ENCODE measurements at places on chromosomes 3 and 15.

DNA sequence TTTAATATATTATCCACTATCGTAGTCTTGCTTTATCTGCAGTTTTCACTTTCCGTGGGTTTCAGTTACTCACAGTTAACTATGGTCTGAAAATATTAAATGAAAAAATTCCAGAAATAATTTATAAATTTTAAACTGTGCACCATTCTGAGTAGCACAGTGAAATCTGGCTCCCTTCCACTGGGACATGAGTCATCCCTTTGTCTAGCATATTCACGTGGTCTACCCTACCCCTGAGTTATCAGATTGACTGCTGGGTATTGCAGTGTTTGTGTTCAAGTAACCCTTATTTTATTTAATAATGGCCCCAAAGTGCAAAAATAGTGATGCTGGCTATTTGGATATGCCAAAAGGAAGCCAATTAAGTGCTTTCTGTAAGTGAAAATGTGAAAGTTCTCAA is 539.5 kb upstream of the AGTR1 start:
- peak; percentile 14 for DNase-seq

DNA sequence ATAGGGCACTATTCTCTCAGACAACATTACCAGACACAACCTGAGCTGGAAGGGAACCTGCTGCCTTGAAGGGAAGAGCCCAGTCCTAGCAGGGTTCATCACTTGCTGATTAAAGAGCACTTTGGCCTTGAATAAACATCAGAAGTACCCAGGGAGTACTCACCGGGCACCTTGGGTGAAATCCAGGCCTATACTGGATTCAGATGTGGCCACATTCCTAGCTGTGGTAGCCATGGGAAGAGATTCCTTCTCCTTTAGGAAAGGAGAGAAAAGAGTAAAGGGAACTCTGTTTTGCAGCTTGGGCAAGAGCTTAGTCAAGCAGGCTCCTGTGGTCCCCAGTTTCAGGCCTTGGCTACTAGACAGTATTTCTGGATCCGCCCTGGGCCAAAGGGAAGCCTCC is 195.0 kb downstream of the SPATA16 start:
- DNase-seq: no peak

DNA sequence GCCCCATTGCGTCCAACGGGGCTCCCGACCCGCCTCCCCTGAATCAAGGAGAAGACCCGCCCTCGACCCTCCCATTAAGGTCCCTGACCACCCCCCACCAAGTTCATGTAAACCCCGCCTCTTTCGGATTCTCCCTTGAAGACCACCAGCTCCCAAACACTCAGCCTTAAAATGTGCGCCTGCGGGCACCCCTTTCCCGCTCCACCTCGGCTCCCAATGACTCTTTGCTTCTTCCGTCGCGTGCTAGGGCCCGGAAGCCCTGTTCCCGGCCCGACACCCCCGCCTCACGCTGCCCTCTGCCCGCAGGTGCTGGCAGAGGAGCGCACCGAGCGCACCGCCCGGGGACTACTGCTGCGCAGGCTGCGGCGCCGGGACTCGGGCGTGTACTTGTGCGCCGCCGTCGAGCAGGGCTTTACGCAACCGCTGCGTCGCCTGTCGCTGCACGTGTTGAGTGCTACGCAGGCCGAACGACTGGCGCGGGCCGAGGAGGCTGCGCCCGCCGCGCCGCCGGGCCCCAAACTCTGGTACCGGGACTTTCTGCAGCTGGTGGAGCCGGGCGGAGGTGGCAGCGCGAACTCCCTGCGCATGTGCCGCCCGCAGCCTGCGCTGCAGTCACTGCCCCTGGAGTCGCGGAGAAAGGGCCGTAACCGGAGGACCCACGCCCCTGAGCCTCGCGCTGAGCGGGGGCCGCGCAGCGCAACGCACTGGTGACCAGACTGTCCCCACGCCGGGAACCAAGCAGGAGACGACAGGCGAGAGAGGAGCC is 2.7 kb upstream of the LSMEM2 start:
- DNase-seq: peak; percentile 16

- DNase-seq: peak; percentile 38
Measured at GRCh38 chr3:52831500-52832301, 1.2 kb upstream of the ITIH4 start.

DNA sequence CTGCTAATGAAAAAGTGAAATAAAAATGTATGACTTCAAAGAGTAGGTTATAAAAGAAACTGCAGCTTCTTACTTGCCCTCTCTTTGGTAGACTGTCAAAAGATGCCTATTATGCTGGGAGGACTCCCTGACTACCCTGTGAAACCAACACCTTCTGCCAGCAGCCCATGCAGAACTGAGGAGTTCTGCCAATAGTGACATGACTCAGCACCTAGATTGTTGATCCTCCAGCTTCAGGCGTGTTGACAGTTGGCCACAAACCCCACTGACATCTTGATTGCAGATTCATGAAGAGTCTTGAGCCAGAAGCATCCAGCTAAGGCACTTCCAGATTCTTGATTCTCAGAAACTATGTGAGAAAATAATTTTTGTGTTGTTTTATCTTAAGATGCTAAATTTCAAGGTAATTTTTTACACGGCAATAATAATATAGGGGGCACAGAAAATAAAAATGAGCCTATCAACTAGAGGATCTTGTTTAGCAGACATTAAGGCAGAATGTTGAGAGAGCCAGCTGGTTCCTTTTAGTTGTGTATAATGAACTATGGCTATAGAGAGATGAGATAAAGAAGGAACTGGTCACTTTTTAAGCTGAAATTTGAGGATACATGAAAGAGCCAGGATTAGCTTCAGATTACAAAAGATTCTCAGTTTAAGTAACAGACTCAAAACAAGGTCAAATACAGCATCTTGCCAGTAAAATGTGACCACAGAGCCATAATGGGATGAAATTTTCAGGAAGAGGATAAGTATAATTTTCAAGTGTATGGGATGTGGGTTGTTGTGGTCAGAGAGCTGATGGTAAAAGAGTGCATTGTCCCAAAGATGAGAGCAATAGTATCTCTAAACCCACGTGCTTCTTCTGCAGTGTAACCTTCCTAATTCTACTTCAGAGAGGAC is 588.7 kb upstream of the CBLB start:
- DNase-seq: peak; percentile 86

GRCh38 chr15:65409036-65409631 is 13.6 kb downstream of the IGDCC4 start:
- DNase-seq: no peak

DNA sequence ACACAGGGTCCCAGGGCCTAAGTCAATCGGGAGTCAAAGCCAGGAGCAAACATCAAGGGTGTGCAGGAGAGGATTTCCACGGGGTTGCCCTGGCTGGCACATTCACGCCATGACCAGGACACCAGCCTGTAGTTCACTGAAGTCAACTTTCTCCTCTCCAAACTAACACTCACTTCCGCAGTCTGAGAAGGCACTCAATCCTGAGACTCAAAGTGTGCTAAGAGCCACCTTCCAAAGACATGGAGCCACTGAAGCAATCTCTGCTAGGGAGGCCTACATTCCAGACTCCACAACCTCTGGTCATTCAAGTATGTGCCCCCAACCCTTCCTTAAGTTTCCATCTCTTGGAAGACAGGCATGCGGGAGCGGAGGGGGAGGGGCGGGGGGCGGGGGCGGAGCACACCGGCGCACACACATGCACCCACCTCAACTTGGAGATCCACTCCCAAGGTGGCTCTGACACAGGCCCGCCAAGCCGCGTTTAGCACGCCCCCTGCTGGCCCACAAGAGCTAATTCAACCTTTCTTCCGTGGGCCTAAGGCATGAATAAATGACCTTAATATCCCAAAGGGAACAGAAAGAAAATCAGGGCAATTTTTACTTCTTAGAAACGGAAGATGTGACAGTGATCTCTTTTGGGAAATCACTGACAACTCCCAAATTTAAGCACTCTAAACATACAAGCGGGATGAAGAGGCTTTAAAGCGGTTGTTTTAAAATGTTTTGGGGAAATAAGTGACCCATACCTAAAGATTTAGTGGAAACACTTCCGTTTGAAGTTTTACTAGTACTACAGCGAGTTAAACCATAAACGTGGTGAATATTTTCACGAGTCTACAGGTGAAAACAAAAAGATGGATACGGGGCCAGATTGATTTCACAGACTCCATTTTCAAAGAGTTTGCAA is 162.5 kb upstream of the CHRNA7 start:
- peak; percentile 61 for DNase-seq

- no peak for DNase-seq
Measured at GRCh38 chr15:94411846-94412245, 180.5 kb downstream of the MCTP2 start.

GRCh38 chr15:38899300-38899699 is 334.7 kb upstream of the RASGRP1 start:
- DNase-seq: no peak

DNA sequence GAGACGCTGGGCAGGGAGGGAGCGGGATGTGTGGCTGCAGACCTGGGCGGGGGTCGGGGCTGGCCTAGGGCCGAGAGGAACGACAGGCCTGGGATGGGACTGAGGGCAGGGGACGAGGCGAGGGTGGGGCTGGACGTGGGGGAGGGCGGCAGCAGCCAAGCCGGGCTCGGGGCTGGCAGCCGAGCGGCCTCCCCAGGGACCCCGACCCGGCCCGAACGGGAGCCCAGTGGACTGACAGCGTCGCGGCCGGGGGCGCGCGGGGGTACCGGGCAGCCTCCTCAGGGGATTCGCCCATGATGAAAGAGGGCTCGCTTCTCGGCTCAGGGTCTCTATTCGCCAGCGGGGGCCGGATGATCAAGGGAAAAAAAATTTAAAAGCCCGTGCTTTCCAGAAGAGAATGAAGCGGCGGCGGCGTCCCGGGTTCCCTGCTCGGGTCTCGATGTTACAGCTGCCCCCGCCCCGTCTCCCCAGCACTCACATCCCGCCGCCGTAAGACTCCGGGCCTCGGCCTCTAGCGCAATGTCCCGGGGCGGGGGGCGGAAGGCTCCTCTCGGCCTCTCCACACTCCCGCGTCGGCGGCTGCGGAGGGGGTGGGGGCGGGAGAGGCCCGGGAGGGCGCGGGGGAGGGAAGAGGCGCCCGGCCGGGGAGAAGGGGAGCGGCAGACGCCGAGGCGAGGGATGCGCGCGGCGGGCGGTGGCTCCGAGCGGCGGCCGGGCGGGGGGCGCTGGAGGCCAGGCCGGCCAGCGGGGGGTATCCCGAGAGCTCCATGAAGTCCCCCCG is 4.3 kb downstream of the PTH1R start:
- DNase-seq: no peak

- no peak for DNase-seq
Measured at GRCh38 chr3:138985932-138986331, 20.1 kb downstream of the PRR23A start.

DNA sequence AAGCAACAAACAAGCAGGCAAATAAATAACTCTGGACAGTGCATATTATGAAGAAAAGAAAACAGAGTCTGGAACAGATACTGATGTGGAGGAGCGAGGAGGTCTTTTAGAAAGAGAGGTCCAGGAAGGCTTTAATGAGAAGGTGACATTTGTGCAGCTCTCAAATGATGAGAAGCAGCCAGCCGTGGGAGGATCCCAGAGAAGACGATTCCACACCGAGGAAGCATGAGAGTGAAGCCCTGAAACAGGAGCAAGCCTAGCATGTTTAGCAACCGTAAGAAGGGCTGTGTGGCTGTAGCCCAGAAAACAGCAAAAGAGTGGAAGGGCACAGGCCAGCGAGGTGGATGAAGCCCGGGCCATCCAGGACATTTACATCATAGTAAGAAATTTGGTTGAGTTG is 93.1 kb downstream of the RAD18 start:
- DNase-seq: no peak

GRCh38 chr3:40720863-40721262 is 196.1 kb downstream of the ZNF621 start:
- DNase-seq: no peak

GRCh38 chr3:44492496-44492895 is 15.0 kb upstream of the ZNF445 start:
- no peak for DNase-seq

GRCh38 chr3:159480046-159480445 is 508.6 kb upstream of the IL12A start:
- no peak for DNase-seq

DNA sequence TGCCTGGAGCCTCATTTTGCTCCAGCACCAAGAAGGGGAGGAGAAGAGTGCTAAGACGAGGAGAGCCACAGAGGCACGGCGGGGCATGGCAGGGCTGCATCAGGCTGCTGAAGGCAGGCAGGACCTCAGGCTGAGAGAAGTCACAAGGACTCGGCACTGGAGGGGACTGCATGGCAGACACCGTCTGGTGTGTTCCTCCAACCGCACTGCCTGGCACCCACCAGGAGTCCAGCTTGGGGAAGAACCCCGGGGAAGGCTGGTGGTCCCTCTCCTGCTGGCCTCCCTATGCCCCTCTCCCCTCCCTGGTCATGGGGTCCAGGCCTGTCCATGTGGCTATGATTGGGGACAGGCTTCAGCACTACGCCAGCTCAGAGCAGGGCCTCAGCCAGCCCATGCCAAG is 153.2 kb upstream of the MEF2A start:
- no peak for DNase-seq

DNA sequence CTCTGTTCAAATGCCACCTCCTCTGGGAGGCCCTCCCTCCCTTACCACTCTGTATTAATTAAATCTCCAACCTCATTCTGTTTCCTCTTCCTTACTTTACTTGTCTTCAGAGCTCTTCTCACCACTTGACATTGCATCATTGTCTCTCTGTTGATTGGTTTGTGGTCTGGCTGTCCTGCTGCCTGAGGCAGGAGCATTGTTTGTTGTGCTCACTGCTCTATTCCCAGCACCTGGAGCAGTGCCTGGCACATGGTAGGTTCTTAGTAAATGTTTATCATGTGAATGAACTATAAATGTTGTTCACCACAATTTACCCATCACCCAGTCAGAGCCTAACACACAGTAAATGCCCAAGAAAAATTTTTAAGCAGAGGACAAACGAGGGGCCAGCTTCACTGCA is 6.7 kb upstream of the BFSP2 start:
- DNase-seq: no peak

GRCh38 chr3:94928921-94929320 is 866.1 kb downstream of the NSUN3 start:
- peak; percentile 19 for DNase-seq

GRCh38 chr3:119598410-119599098 is 869 bp downstream of the PLA1A start:
- DNase-seq: no peak

DNA sequence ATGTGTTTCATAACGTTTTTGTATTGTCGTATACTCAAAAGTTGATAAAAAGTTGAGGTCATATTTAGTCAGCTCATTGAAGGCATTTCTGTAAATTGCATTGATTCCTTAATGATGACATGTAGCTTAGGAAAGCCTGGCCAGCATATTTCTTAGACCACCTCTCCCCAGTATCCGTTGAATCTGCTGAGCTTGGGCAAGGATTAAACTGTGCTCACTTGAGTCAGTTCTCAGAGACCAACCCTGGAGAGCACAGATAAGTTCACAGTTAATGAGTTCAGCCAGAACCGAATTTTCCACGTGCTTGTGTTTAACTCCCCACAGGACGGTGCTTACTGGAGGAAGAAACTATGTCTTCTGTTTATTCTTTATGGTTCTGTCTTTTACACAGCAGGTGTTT is 132.7 kb downstream of the SLC25A26 start:
- DNase-seq: no peak

DNA sequence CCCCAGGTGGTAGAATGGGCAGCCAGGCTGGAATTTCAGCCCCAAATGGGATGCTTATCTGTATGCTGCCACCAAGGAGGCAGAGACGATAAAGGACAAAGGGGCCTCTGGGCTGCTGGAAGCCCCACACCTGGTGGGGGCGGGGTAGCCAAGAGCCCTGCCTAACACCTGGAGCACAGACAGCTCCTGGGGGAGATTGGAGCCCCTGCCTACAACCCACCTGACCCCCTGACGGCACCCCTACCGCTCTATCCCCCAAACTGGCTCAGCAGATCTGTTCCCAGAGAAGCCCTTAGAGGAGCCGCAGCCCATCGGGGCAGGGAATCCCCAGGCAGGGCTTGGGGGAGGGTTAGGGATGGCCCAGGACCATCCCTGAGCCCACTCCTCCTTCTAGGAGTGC is 15.8 kb upstream of the SEMA3F start:
- DNase-seq: no peak

Measured in hematopoietic multipotent progenitor cell treated with erythropoietin and hydrocortisone succinate and interleukin-3 and kit ligand, for 8 days (in vitro differentiated cells).